ENCODE measurements at places on chromosomes 2 and 18.

GRCh38 chr2:54372361-54372760 is 83.8 kb upstream of the SPTBN1 start:
- no peak for DNase-seq

- no peak for DNase-seq
These were observed 201.3 kb upstream of the OSR1 start for GRCh38 chr2:19559596-19560240.

DNA sequence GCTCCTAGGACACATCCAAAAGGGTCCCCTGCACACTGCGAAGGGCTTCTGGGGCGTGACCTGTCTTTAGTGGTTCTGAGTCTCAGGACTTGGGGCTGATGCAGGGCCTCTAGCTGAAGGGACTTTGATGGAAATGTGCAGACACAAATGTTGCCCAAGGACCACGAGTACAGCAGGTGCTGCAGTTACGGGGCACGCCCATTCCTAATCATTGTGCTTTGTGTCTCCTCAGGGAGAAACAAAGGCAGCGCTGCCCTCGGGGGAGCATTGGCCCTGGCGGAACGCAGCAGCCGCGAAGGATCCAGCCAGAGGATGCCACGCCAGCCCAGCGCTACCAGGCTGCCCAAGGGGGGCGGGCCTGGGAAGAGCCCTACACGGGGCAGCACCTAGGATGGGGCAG is 8.0 kb downstream of the TUBA3E start:
- DNase-seq: no peak

GRCh38 chr2:213316001-213316735 is 31.9 kb downstream of the SPAG16 start:
- DNase-seq: no peak

DNA sequence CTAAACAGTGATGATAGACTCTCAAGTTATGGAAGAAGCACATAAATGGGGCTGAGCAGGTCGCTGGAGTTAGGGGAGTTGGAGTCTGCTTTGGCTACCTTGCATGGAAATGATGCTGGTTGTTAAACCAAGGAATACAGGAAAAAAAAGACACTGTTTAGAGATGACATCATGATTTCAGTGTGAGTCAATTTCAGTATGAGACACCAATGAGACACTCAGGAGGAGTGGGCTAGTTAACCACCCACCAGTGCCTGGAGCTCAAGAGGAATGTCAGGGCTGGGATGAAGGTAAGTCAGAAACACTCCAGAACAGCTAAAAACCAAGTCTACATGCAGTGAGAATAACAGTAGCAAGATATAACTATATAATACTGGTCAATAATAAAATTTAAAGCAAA is 303.6 kb downstream of the SOX11 start:
- no peak for DNase-seq

DNA sequence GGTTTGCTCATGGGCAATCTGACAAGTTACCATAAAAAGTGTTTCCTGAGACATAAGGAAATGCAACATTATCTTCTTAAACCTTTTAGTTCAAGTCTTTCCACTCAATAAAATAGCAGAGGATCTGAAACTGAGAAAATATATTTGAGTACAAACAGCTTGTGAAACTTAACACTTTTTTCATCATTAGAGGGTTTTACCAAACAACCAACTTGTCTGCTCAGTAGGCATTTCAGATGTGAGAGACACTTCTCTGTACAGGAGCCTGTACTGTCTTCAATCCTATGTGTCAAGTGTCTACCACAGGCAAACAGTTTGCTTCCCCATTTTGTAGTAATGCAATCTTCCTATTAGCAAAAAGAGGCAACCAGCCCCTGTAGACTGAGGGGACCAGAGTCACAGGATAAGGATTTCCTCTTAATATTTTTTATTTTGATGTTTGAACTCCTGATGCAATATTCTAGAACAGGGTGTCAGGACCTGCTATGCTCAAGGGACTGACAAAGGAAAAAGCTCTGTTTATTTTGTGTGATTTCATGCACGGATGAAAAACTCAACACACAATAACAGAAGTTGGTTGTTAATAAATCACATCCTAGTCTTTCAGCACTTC is 159.1 kb upstream of the LHCGR start:
- no peak for DNase-seq

All from HFF-Myc (cell line).